ENCODE measurements at places on chromosomes 1 and 21.

GRCh38 chr1:163796394-163796821 is 474.7 kb downstream of the NUF2 start:
- DNase-seq: no peak

- DNase-seq: no peak
Measured at GRCh38 chr1:202553560-202554038, 156.7 kb downstream of the SYT2 start.

- DNase-seq: no peak
Measured at GRCh38 chr1:218557731-218558130, 212.6 kb downstream of the TGFB2 start.

GRCh38 chr1:11730429-11730891 is 5.5 kb upstream of the AGTRAP start:
- no peak for DNase-seq

Measured in ascending aorta (tissue), 2 donors.